ENCODE measurements at places on chromosomes 16 and 17. TPM values are rescaled to one million over a fixed set of nuclear protein-coding genes. Genes with fewer than 3 reads are reported as not detected.

DNA sequence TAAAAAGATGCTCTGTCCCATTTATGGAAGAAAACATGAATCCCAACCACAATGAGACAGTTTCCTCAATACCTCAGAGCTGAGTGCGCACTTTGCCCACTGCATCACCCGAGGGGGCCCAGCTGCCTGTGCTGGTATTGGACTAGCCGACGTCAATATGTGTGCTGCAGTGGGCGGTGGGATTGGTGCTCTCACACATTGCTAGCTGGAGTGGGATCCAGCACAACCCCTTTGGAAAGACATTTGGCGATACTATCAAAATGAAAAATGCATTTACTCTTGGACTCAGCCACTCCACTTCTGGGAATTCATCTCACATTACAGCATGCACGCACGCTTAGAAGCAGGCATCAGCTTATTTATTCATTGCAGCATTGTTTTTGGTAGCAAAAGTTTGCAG lies 289.2 kb upstream of the FOXF1 start:
- no peak for DNase-seq

DNA sequence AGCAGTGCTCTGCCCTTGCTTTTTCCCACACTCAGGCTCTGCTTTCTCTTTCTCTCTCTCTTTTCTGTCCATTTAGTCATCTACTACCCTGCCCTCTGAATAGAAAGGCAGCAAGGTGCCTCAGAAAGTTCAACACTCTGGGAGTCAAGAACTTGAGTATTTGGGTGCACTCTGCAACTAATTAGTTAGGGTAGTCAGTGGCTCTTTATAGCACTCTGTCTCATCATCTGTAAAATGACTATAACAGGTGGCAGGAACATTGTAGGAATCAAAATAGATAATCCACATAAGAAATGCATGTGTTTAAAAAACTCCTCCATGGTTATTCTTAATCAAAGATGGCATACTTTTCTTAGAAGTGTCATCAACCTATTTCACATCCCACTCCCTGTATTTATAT lies 7.2 kb downstream of the OR2C1 start:
- DNase-seq: no peak

GRCh38 chr16:785563-786535 lies 2.3 kb downstream of the RPUSD1 start:
- DNase-seq: no peak

Gene PTGES3L
- total RNA-seq: 0.74 TPM

Gene CAMKK1
- total RNA-seq: 6.7 TPM
